CD14-positive monocyte (primary cell): ENCODE measurements at places on chromosomes 1 and 21.

GRCh38 chr21:34513129-34513675 lies 1.2 kb upstream of the KCNE1 start:
- H3K4me1 ChIP-seq, result peaks cover 70% of the 10 kb centered on the region
- no peaks in the 10 kb centered on the region for H3K27me3 ChIP-seq
- peak overlapping the region; percentile 96 for H3K27ac ChIP-seq
- peaks cover 8% of the 10 kb centered on the region for H3K36me3 ChIP-seq
- peak; percentile 89 for DNase-seq
- H3K4me3 ChIP-seq, result no peak overlapping the region

GRCh38 chr21:29316806-29317205 lies 18.1 kb downstream of the BACH1 start:
- H3K4me1 ChIP-seq, result peaks cover 57% of the 10 kb centered on the region
- H3K27me3 ChIP-seq, result no peaks in the 10 kb centered on the region

DNA sequence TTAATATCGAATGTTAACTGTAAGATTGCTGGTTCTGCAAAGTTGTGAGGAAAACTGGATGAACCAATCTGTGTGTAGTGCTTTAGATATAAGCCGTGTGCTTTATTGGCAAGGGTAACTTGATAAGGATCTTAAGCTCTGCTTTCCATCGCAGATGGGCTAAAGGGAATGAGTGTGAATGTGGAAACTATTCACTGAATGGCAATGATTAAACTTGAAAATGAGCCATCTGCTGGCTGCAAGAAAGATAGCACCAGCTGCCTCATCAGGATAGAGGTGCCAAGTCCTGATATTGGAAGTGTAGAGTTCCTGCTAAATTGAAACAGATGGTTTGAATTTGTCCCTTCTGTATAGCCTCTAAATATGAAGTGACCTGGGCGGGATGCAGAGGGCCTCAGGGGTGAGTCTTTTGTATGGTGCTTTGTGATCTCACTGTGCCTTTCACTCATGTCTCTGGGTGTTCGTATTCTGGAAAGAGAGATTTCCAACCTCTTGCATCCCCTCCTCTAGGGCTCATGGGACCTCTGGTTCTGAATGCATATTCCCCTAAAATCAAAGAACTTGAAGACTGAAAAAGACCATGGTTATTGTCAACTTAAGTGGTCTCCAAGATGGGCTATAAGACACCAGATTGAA lies 9.2 kb downstream of the FCRL3 start:
- DNase-seq, result peak; percentile 6
- H3K4me1 ChIP-seq, result no peaks in the 10 kb centered on the region
- H3K36me3 ChIP-seq, result no peaks in the 10 kb centered on the region
- H3K27me3 ChIP-seq, result peaks cover 25% of the 10 kb centered on the region
- no peak overlapping the region for H3K27ac ChIP-seq

- DNase-seq, result no peak
- H3K27ac ChIP-seq, result no peak overlapping the region
- H3K36me3 ChIP-seq, result no peaks in the 10 kb centered on the region
- H3K27me3 ChIP-seq, result no peaks in the 10 kb centered on the region
- no peak overlapping the region for H3K4me3 ChIP-seq
- H3K4me1 ChIP-seq, result peaks cover 50% of the 10 kb centered on the region
Measured at GRCh38 chr1:226044514-226045101, 17.9 kb upstream of the H3-3A start.

DNA sequence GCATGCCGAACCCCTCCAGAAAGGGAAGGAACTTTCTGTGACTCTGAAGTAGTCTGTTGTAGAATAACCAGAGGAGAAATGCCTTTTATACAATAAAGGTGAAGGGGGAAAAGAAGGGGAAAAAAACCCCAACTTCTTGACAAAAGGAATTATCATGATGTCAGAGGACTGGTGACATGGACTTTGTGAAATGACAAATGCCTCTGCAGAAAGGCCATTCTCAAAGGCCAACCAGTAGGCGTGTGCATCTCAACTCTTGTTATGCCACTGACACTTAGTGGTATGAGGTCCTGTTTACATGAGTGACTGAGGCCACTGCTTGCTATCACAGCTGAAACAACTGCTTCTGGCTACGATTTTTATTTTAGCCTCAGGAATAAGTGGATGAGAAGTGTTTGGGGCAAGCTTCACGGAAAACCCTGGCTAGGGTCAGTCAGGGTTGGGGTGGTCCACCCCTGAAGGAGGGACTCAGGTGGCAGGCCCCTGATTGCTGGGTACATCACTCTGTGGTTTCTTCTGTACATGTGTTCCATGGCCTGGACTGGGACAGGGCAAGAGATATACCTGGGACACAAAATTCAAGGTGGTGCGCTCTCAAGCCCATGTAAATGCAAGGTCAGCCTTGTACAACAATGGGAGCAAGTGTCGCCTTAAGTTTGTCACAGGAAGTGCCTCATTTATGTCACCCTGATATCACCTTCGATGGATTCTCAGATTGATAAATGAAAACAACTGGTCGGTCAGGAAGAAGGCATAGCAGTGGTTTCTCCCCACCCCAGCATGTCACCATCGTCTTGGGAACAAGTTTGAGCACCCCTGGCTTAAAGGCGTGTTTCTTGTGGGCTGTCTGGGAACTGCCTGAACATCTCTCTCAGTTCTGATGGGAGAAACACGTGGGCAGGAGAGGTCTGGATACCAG lies 12.4 kb downstream of the RUNX1 start:
- peaks cover 23% of the 10 kb centered on the region for H3K4me1 ChIP-seq
- no peak overlapping the region for H3K4me3 ChIP-seq
- H3K27me3 ChIP-seq, result no peaks in the 10 kb centered on the region
- H3K36me3 ChIP-seq, result peaks cover 74% of the 10 kb centered on the region

DNA sequence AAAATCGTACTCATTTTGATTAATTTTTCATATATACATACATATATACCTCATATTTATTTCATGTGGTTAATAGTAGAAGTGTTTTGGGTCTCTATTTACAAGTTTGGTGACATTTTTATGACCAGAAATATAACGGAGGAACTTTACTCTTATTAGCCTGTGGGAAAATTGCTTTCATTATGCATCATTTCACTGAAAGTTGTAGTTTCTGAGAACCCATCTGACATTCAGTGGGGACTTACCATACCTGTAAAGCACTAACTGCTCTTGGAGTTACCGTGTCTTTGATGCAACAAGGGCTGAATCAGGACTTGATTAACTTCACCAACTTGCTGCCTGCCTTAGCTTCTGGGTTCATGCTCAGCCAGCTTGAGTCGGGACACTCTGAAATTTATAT lies 49.9 kb upstream of the ITPKB start:
- no peaks in the 10 kb centered on the region for H3K4me1 ChIP-seq
- H3K36me3 ChIP-seq, result no peaks in the 10 kb centered on the region
- H3K27me3 ChIP-seq, result no peaks in the 10 kb centered on the region
- no peak overlapping the region for H3K27ac ChIP-seq
- H3K4me3 ChIP-seq, result no peak overlapping the region

DNA sequence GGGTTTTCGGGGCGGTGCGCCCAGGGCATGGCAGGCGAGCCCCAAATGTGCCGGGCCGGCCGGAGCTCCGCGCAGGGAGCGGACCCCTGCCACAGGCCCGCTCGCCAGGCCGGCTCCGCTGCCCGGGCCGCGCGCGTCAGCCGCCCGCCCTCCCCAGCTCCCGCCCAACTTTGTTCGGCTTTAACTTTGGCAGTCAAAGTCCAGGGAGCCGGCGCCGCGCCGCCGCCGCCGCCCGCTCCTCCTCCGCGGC lies 488 bp downstream of the SLC35D1 start:
- peaks cover 18% of the 10 kb centered on the region for H3K36me3 ChIP-seq
- H3K27ac ChIP-seq, result peak overlapping the region; percentile 80
- H3K4me3 ChIP-seq, result peak overlapping the region; percentile 72

- DNase-seq, result no peak
- H3K36me3 ChIP-seq, result no peaks in the 10 kb centered on the region
- H3K27ac ChIP-seq, result no peak overlapping the region
- no peaks in the 10 kb centered on the region for H3K27me3 ChIP-seq
Measured at GRCh38 chr1:172914501-172915144, 136.1 kb downstream of the TNFSF18 start.

DNA sequence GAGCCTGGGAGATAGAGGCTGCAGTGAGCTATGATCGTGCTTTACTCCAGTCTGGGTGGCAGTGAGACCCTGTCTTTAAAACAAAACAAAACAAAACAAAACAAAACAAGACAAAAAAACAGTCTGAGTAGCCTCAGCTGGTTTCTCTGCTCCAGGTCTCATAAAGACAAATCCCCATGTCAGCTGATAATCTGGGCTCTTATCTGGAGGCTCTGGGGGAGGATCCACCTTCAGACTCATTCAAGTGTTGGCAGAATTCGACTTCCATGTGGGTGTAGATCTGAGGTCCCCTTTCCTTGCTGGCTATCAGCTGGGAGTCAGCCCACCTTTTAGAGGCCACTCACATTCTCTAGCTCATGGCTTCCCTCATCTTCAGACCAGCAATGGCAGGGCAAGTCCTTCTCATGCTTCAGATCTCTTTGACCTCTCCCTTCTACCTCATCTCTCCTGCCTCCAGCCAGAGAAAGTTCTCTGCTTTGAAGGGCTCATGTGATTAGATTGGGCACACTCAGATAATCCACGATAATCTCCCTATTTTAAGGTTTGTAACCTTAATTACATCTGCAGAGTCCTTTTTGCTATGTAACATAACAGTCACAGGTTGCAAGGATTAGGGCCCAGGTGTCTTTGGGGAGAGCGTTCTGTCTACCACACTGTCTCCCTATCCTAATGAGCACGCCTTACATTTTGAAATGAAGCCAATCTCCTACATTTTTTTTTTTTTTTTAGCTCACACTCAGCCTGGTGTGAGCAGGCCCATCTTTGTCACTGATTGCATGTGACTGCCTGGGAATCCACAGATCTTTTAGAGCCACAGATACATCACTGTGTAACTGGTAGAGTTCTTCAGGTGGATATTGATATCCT lies 7.5 kb upstream of the PYCR2 start:
- DNase-seq, result no peak
- H3K4me3 ChIP-seq, result no peak overlapping the region
- H3K27ac ChIP-seq, result no peak overlapping the region
- H3K4me1 ChIP-seq, result no peaks in the 10 kb centered on the region
- H3K27me3 ChIP-seq, result no peaks in the 10 kb centered on the region
- no peaks in the 10 kb centered on the region for H3K36me3 ChIP-seq

DNA sequence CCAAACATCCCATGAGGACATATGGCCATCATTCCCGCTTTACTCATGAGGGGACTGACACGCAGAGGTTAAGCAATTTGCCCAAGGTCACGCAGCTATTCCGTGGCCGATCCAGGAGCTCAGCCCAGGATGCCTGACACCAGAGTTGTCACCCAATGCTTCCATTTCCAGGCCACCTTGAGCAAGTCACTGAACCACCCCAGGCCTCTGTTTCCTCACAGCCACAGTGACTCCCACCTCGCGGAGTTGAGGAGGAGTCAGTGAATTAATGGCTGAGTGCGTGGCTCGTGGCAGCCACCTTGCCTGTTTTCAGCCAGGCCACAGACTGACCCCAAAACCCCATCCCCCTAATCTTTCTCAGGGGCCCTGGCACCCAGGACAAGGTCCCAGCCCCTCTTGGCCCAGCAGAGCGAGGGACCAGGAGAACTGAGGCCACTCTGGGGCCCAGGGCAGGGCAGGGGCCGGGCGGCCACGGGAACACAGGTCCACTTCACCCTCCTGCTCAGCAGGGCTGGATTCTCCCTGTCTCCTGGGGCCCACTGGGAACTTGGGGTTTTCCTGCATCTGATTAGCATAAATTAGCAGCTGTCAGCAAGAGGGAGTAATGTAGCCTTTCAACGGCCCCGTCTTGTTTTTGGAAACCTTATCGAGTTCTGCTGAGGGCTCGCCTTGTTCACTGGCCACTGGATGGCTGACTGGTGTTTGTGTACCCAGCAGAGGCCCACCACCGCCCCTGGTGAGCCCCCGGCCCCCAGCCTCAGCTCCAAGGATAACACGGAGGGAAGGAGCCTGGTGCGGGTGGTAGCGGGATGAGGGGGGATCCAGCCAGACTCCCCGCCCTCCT lies 19.7 kb upstream of the LAPTM5 start:
- H3K27me3 ChIP-seq, result no peaks in the 10 kb centered on the region
- no peaks in the 10 kb centered on the region for H3K36me3 ChIP-seq
- no peak for DNase-seq
- peaks cover 31% of the 10 kb centered on the region for H3K4me1 ChIP-seq
- no peak overlapping the region for H3K4me3 ChIP-seq

DNA sequence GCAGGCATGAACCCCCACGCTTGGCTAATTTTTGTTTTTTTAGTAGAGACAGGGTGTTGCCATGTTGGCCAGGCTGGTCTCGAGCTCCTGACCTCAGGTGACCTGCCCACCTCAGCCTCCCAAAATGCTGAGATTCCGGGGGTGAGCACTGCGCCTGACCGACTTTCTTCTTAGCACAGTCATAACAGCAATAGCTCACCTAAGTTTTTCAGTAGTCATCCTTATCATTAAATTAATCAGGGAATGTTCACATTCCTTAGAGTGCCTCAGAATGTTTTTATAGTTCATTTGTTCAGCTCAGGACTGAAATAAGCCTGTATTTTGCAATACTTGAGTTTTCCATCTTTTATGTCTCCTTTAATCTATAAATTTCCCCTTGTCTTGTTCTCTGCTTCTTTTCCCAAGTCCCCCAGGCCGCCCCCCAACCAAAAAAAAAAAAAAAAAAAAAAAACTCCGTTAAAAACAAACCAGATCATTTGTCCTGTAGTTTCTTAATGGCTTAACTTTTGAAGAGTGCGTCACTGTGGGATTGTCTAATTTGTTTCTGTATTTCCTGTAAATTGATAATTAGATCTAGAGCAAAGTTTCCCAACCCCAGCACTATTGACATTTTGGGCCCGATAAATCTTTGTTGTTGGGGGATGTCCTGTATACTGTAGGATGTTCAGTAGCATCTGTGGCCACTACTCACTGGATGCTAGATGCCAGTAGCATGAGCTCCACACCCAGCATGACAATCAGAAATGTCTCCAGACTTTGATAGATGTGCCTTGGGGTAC lies 120.7 kb downstream of the ITSN1 start:
- no peak for DNase-seq
- peaks cover 7% of the 10 kb centered on the region for H3K36me3 ChIP-seq

- H3K36me3 ChIP-seq, result no peaks in the 10 kb centered on the region
- no peak overlapping the region for H3K4me3 ChIP-seq
- no peak for DNase-seq
- no peaks in the 10 kb centered on the region for H3K27me3 ChIP-seq
Measured at GRCh38 chr1:66556161-66556611, 22.2 kb downstream of the SGIP1 start.

- H3K27ac ChIP-seq, result no peak overlapping the region
- peaks cover 38% of the 10 kb centered on the region for H3K4me1 ChIP-seq
- H3K36me3 ChIP-seq, result peaks cover 9% of the 10 kb centered on the region
- DNase-seq, result no peak
- H3K4me3 ChIP-seq, result peak overlapping the region; percentile 76
Measured at GRCh38 chr1:241550318-241550717, 18.1 kb downstream of the KMO start.

DNA sequence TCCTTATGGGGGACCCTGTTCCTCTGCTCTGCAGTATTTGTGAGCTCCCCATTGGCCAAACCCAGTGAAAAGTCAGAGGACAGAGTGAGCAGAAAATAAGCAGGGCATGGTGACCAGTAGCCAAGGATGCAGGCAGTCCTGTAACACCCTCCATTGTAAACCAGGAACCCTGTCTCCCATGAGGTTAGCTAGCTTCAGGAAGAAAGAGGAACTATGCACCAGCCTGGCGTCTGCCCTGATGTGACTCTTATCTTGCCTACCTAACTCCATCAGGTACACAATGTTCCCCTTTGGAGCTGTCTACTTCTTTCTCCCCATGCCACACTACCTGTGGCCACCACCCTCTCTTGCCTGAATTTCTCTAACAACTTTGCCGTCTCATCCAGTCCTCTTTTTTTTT lies 119.2 kb downstream of the LRIG2 start:
- no peak overlapping the region for H3K4me3 ChIP-seq
- H3K27me3 ChIP-seq, result no peaks in the 10 kb centered on the region
- H3K36me3 ChIP-seq, result no peaks in the 10 kb centered on the region
- peaks cover 11% of the 10 kb centered on the region for H3K4me1 ChIP-seq
